ENCODE measurements at places on chromosomes 13 and 19.
A peak's percentile ranks its signal among the peaks of the same experiment; 100 is the strongest.

DNA sequence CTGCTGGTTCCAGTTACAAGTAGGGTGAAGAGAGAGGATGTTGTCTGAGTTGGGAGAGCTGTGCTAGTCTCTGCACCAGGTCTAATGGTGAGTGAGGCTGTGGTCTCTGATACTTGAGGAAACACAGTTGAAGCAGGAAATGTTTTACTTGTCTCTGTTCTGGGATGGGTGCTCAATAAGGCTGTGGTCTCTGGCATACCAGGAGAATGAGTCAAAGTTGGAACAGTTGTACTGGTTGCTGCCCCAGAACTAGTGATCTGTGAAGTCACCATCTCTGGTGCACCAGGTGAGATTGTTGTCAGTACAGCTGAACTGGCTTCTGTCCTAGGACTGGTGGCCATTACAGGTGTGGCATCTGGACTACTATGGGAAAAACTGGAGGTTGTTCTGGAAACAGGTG is 74.7 kb downstream of the MUC16 start:
- no peak for DNase-seq

GRCh38 chr19:8396563-8397203 is 6.5 kb downstream of the RAB11B start:
- peak; percentile 38 for DNase-seq

GRCh38 chr13:20185366-20186056 is 7.2 kb downstream of the GJB2 start:
- no peak for DNase-seq

DNA sequence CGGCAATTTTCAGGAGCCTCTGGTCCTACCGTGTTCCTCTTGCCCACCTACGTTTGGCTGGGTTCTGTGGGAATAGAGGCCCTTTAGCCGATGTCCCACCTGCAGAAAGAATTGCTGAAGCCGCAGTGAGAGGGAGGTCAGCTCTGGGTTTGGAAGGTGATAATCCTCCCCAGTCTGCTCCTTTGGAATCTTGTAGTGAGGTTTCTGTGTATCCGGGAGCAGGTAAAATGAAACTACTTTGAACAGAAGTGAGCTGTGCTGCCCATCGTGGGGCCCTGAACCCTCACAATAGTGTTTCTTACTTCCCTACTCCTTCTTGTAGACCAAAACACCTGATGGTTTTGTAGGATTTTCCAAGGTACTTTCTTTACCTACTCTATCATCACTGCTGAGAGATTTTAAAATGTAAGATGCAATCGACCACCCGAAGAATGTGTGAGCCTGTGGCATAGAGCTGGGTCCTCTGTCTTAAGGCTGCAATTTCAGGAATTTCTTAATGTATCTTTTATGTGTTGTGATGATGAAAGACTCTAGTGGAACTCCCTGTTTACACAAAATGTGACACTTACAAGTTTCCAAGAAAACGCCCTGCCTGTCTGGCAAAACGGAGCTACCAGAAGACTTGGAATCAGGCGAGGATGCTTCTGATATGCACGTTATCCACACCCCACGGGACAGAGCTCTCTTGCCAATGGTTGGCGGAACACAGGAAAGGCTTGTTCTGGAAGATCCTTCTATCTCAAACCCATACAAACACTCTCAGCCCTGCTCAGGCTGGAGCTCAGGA is 76.1 kb downstream of the RGCC start:
- no peak for DNase-seq

- no peak for DNase-seq
These were observed 61.0 kb upstream of the SHISA2 start for GRCh38 chr13:26112843-26113242.

DNA sequence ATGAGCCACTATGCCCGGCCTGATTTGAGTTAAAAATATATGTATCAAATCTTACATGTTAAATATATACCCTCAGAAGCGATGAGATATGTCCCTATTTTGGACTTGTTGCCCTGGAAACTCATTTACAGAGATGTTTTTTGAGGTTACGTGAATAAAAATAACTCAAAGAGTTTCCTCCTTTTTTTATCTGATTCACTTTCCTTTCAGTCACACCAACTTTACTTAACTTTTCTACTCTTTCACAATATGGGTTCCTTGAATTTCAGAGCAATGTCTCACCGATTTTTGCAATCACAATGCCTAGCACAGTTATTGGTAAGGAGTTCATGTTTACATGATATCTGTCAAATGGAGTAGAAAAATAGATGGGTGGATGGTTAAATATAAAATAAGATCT is 2.3 kb downstream of the OR7C2 start:
- DNase-seq = no peak

GRCh38 chr19:45103508-45104319 is 10.7 kb downstream of the PPP1R37 start:
- no peak for DNase-seq

DNA sequence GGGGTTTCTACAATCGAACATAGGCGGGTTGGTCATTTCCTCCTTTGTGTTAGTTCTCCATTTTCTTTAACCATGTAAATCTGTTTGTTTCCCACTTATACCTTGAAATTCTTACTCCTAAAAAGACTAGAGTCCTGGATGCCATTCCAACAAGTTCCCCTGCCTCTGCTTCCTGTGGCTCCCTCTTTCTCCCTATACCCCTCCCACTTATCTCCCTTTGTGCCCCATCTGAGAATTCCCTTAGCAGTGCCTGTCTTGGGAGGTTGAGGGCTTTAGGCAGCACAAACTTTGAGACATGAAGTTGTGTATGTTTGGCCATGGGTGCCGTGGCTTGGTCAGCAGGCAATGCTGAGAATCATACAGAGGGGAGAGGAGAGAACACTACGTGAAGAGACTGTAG is 176.4 kb downstream of the RGCC start:
- no peak for DNase-seq

DNA sequence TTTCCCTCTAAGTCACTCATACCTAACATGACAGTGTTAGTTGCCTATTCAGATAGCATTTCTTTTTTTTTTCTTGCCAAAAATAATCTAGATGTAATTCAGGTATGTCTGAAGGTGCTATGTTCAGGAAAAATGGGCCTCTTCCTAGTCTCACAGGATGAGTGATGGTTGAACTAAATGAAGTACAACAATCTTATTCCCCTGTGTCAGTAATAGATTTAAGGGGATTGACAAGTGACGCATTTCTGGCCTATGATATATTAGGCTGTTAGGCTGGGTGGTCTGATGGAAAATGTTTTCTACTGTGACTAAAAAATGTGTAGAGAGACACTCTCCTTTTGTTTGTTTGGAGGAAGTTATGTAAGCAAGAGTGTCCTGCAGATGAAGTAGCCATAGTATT is 878.7 kb upstream of the SLITRK1 start:
- no peak for DNase-seq
